H1 (cell line): ENCODE measurements at places on chromosomes 16 and 17. TPM values are rescaled to one million over a fixed set of nuclear protein-coding genes. Genes with fewer than 3 reads are reported as not detected.

DNA sequence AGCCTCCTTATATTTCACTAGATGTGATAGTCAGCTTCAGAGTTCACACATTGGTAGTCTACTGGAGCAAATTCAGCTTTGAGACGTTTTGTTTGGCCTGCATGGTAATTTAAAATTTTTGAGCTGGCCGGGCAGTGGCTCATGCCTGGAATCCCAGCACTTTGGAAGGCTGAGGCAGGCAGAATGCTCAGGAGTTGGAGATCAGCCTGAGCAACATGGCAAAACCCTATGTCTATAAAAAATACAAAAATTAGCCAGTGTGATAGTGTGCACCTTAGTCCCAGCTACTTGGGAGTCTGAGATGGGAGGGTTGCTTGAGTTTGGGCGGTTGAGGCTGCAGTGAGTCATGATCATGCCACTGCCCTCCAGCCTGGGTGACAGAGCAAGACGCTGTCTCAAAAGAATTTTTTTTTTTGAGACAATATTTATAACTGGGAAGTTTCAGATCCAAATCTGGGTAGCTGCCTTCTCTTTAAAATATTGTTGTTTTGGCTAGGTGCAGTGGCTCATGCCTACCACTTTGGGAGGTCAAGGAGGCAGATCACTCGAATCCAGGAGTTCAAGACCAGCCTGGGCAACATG is 4.8 kb upstream of the BLMH start:
- DNase-seq = no peak
- no peaks in the 10 kb centered on the region for H3K36me3 ChIP-seq
- H3K27me3 ChIP-seq = no peaks in the 10 kb centered on the region
- H3K4me3 ChIP-seq = no peak overlapping the region
- H3K4me1 ChIP-seq = no peaks in the 10 kb centered on the region

GRCh38 chr17:45852535-45853297 is 8.0 kb downstream of the SPPL2C start:
- H3K27me3 ChIP-seq = peaks cover 4% of the 10 kb centered on the region; the same call in 1 of the 2 replicates
- DNase-seq = peak; percentile 13
- no peak overlapping the region for H3K27ac ChIP-seq
- H3K36me3 ChIP-seq = no peaks in the 10 kb centered on the region

TBC1D3I gene
- polyA plus RNA-seq = 2.3 and 2.9 TPM in 2 replicates

- peaks cover 6% of the 10 kb centered on the region; the same call in 1 of the 2 replicates for H3K4me1 ChIP-seq
- no peak overlapping the region for H3K4me3 ChIP-seq
- no peak overlapping the region for H3K27ac ChIP-seq
- DNase-seq = no peak
- H3K27me3 ChIP-seq = no peaks in the 10 kb centered on the region
Observed at GRCh38 chr17:2140683-2141082, 85.8 kb downstream of the HIC1 start.

GRCh38 chr16:50525716-50526115 is 22.5 kb upstream of the NKD1 start:
- H3K27ac ChIP-seq = no peak overlapping the region
- H3K36me3 ChIP-seq = no peaks in the 10 kb centered on the region
- no peaks in the 10 kb centered on the region for H3K4me1 ChIP-seq

GRCh38 chr16:12480286-12480685 is 323.4 kb downstream of the CPPED1 start:
- H3K4me1 ChIP-seq = no peaks in the 10 kb centered on the region
- H3K27ac ChIP-seq = no peak overlapping the region
- DNase-seq = no peak
- H3K27me3 ChIP-seq = no peaks in the 10 kb centered on the region
- H3K36me3 ChIP-seq = no peaks in the 10 kb centered on the region

DNA sequence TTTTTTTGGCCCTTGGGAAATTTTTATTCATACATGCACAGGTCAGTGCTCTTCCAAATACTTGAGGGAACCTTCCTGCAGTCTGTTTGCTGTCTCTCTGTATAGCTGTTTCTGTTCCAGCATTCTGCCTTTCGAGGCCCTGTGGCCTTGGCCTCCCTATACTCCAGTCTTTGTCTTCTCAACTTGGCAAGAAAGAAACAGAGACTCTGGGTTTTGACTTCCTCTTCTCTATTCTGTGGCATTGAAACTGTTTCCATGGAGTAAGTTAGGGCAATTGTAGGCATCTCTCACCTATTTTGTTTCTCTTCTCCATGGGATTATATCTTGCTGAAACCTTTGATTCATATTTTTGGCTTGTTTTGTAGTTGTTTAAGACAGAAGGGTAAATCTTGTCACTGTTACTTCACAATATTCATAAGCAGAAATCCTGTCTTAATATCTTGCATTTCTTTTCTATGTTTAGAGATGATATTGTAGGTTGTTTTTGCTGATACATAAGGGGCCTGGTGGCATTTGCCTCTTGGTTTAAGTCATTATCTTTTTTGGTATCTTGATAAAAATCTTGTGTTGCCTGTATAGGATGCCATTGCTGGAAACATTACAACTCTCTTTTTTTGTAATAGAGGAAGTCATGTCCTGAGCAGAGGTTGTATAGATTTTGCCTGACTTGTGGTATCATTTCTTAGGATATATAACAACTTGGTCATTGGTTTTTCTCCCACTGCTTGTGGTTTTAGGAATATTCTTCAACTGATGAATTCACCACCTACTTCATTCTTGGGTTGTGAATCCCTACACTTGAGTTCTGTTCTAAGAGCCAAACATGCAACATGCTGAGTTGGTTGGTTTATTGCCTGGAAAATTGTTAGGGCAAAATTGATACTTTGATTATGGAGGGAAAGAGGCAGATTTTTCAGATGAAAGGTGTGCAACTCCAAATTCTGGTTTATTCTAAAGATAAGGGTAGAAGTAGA is 168.6 kb downstream of the FTO start:
- H3K27ac ChIP-seq = no peak overlapping the region
- DNase-seq = no peak
- no peaks in the 10 kb centered on the region for H3K27me3 ChIP-seq
- H3K4me1 ChIP-seq = no peaks in the 10 kb centered on the region
- no peak overlapping the region for H3K4me3 ChIP-seq
- no peaks in the 10 kb centered on the region for H3K36me3 ChIP-seq

CES5A gene
- 0.05 TPM in 1 of 2 replicates, not detected in the other for polyA plus RNA-seq

DNA sequence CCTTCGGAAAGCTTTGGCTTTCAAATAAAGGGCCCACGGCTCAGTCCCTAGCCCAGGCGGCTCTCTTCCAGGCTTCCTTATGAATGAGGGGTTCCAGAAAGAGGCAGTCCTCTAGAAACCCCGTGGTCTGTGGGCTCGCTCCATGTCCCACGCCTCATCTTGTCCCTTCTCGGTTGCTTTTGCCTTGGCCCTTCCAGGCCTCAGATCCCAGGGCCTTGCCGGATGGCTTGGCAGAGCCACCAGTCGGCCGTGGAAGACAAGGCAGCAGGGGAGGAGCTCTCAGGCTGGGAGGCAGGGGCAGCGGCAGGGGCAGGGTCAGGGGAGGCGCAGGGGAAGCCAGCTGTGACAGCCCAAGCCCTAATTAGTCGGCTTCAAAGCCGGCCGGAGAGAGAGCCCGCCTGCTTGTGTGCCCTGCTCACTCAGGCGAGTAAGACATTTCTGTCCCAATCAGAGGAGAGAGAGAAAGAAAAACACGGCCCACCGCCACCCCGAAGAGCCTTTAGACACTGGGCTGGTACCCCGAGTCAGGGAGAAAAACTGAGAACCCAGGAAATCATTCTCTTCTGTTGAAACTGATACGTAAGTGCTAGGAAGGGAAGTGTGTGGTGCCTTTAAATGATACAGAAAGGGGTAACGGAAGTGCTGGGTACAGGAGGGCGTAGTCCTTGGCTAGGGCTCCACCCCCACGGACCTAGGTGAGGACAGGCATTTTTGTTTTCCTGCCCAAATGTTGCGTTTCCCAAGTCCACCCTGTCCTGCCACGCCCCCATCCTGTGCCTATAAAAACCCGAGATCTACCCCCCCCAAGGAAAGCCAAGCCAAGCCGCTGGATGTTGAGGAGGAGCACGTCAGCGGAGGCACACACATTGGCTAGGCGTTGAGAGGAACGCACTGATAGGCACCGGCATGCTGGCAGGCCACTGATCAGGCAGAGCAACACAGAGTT is 27.8 kb upstream of the MEIOC start:
- H3K36me3 ChIP-seq = no peaks in the 10 kb centered on the region
- H3K27ac ChIP-seq = no peak overlapping the region
- peak; percentile 61 for DNase-seq
- H3K4me3 ChIP-seq = no peak overlapping the region; the same call in 1 of the 2 replicates
- H3K27me3 ChIP-seq = no peaks in the 10 kb centered on the region
- H3K4me1 ChIP-seq = peaks cover 11% of the 10 kb centered on the region

DNA sequence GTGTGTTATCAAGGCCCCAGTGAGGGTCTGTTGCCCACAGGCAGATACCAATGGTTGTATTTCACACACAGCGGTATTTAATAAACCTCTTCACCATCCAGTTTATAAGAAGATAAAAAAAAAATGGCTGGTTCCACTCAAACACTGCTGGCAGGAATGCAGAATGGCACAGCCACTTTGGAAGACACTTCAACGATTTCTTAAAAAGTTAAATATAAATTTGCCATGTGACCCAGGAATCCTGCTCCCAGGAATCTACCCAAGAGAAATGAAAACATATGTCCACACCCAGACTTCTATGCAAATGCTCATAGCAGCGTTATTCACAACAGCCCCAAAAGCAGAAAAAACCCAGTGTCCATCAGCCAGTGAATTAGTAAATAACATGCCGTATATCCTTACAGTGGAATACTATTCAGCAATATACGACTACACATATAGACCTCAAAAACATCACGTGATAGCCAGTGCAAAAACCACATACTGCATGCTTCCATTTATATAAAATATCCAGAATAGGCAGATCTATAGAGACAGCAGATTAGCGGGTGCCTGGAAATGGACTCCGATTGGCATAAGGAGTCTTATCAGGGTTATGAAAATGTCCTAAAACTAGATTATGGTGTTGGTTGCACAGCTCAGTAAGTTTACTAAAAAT is 38.7 kb downstream of the XYLT1 start:
- no peak overlapping the region for H3K27ac ChIP-seq
- H3K4me1 ChIP-seq = peaks cover 13% of the 10 kb centered on the region; the same call in 1 of the 2 replicates
- H3K4me3 ChIP-seq = no peak overlapping the region
- no peaks in the 10 kb centered on the region for H3K36me3 ChIP-seq

DNA sequence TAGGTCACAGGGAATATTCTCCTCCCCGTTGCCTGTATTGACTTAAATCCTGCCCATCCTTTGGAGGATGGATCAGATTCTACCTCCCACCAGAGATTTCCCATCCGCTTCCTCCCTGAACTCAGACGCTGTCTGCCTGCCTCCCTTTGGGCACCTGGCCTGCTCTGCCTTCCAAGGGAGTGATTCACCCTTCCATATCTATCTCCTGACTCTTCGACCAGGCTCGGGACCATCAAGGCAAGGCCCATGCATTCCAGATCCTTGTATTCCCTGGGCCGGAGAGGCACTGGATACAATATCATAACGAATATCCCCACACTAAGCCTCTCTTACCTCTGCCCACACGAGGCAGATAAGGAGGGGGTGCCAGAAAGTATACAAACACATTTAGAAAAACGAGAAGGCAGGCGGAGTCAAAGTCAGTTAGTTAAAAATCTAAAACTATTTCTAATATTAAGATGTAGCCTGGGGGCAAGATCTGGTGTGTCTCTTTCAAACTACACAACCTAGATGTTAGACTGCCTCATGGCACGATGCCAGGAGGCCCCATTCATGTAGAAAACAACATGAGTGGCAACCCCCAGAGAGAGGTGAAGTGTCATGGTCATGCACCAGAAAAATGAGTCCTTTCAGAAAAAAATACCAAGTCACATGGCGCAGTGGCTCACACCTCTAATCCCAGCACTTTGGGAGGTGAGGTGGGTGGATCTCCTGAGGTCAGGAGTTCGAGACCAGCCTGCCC is 9.2 kb downstream of the PMP22 start:
- H3K27ac ChIP-seq = no peak overlapping the region
- DNase-seq = no peak
- H3K4me1 ChIP-seq = no peaks in the 10 kb centered on the region
- H3K27me3 ChIP-seq = peaks cover 39% of the 10 kb centered on the region
- no peaks in the 10 kb centered on the region for H3K36me3 ChIP-seq

- no peak for DNase-seq
- no peaks in the 10 kb centered on the region; the same call in 1 of the 2 replicates for H3K4me1 ChIP-seq
- H3K27ac ChIP-seq = no peak overlapping the region
- no peaks in the 10 kb centered on the region; the same call in 1 of the 2 replicates for H3K36me3 ChIP-seq
- H3K27me3 ChIP-seq = no peaks in the 10 kb centered on the region
Observed at GRCh38 chr17:19900809-19901208, 33.1 kb upstream of the ULK2 start.

- H3K4me3 ChIP-seq = peak overlapping the region; percentile 40; the same call in 1 of the 2 replicates
- no peak overlapping the region for H3K27ac ChIP-seq
- no peaks in the 10 kb centered on the region for H3K27me3 ChIP-seq
- H3K36me3 ChIP-seq = no peaks in the 10 kb centered on the region
- peaks cover 3% of the 10 kb centered on the region for H3K4me1 ChIP-seq
- no peak for DNase-seq
Observed at GRCh38 chr17:68458260-68459036, 1.2 kb upstream of the WIPI1 start.

HAS3 gene
- 32.1 and 36.3 TPM in 2 replicates for polyA plus RNA-seq

DNA sequence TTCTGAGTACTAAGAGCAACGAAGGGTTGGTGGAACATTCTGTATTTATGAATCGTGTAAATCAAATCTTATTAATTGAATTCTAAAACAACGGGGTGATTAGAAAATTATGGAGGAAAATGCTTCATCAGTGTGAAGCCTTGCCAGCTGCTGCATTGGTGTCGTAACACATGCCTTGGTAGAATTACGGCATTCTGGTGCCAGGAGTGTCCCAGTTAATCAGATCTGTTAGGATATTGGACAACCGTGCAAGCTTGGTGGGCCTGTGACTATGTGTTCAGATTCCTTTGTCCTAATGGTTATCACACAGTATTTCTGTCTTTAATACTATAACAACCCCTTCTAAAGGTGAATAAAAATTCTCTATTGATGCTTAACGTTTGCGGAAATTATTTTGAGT is 44.2 kb upstream of the TANC2 start:
- H3K36me3 ChIP-seq = no peaks in the 10 kb centered on the region
- H3K4me1 ChIP-seq = no peaks in the 10 kb centered on the region
- no peaks in the 10 kb centered on the region for H3K27me3 ChIP-seq
- no peak overlapping the region for H3K4me3 ChIP-seq

TM4SF5 gene
- not detected in 2 replicates for polyA plus RNA-seq

- H3K36me3 ChIP-seq = no peaks in the 10 kb centered on the region
- no peaks in the 10 kb centered on the region for H3K27me3 ChIP-seq
Observed at GRCh38 chr17:59257101-59257500, 36.8 kb downstream of the GDPD1 start.
